ENCODE measurements at places on chromosomes 2 and 18.

GRCh38 chr2:46315103-46315890 lies 18.1 kb downstream of the EPAS1 start:
- peak; percentile 16 for DNase-seq

GRCh38 chr18:50359806-50360205 lies 15.0 kb upstream of the SKA1 start:
- DNase-seq: no peak

GRCh38 chr18:8625461-8626092 lies 16.3 kb downstream of the RAB12 start:
- DNase-seq: peak; percentile 76

GRCh38 chr18:48940854-48941611 lies 9.7 kb downstream of the SMAD7 start:
- no peak for DNase-seq

DNA sequence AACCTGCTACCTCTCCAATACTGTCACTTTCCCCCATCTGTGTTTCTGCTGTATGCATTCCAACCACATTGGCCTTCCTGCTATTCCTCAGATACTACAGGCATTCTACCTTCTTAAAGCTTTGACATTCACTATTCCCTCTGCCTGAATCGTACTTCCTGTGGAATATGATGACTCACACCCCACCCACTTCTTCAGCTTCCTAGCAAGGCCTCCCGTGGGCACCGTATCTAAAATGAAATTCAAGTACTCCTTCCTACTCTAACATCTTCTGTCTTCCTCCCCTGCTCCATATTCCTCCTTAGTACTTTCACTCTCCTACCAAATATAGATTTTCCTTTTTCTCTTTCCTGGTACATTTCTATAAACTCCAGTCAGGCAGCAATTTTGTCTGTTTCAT lies 710.4 kb downstream of the RNF144A start:
- DNase-seq: no peak

GRCh38 chr2:38444247-38444646 lies 67.2 kb upstream of the ATL2 start:
- DNase-seq: no peak

- DNase-seq: no peak
Observed at GRCh38 chr2:108623616-108624015, 89.3 kb downstream of the LIMS1 start.

DNA sequence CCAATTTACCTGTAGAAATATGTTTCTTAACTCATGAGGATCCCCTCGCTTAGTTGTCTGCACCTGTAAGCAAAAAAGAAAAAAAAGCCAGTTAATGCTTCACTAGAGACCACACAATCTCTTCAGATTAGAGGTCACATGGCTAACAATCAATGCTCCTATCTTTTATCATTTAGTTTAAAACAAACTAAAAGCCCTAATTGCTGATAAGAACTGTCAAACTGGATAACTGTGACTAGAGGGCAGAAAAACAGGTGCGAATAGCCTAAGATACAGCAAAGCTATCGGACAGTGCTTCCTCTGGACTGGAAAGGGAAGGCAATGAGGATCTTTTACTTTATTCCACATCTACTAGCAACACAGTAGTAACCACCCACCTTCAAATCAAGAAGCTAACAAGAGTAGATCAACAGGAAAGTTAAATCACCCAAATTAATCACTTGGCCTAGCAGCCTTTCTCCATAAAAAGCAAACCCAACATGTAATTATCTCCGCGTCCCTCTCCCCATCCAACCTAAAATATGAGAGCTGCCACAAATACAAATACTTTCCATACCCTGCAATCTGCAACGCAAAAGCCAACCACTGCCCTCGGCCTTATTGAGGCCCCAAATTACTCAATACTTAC lies 734 bp downstream of the SLC25A12 start:
- DNase-seq: no peak

DNA sequence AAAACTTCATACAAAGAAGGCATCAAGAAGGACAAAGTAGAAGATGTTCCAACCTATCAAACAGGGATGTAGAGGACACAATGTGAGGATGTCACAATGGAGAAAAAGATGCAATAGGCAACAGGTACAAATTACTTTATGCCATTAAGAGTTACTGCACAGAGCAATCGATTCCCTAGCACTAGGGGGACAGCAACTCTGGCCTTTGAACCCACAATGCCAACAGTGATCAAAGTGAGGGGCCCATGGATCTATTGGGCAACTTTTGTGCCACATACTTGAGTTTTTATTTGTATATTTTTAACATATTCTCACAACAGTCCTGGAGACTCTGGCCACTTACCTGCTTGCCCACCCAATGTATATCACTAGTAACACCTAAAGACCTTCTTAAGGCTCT lies 220.2 kb downstream of the HNMT start:
- DNase-seq: no peak

GRCh38 chr18:44781886-44782285 lies 101.2 kb downstream of the SETBP1 start:
- DNase-seq: no peak

DNA sequence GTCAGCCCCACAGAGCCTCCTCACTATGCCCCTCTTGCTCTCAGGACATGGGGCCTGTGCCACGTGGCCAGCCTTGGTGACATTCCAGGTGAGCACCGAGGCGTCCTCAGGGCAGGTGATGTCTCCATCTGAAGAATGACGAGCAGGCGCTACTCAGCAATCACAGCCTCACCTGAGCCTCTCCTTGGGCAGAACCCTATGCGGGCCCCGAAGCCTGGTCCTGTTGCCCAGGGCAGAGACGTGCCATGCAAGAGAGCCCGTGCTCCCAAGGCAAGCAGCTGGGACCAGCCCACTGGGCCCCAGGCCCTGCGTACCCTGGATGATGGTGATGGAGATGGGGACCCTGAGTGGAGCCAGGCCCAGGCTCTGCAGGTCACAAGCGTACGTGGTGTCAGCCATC lies 32.5 kb upstream of the SELENOI start:
- DNase-seq: no peak

DNA sequence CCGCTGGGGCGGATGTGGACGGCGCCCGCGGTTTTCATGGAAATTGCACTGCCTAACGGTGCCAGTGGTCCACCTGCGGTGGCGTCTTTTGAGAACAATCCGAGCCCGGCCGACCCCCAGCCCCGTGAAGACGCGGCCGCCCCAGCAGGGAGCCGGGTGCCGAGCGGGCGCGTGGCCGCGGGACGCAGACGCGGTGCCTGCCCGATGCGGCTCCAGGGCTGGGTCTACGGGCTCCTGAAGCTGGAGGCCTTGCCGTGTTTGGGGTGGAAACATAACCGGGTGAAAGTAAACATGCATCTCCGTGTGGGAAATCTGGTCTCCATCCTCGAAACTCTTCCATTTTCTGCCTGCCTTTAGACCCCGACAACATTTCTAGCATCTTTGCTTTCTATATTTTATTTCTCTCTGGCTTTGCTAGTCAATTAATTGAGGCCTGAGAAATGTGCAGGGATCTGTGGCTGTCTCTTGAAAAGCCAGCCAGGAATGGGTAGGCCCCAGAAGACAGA lies 572 bp downstream of the INPP4A start:
- no peak for DNase-seq

- DNase-seq: no peak
Observed at GRCh38 chr2:74502720-74503505, 3.5 kb upstream of the LBX2 start.

DNA sequence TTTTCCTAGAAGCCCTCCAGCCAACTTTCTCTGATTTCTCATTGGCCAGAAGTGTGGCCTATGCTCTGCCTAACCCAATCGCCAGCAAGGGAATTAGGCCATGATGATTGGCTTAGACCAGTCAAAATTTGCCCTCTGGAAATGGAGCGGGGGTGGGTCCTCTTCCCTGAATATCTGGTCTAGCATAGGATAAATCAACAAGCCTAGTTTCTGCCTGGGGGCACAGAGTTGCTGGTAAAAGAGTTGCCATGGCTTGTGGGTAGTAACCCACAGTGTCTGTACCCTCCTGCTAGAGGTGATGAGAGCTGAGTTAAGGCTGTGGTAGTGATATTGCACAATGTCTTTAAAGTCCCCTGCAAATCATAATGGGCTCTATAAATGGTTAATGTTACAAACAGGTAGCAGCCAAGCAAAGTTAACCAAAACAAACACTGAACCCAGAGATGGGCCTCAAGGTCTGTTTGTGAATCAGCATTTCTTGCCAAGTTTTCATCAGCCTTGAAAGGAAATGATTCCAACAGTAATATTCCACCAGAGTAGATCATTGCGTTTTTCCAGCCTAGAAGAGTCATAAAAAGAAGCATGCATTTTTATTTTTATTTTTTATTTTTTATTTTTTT lies 19.3 kb downstream of the GALM start:
- DNase-seq: no peak

DNA sequence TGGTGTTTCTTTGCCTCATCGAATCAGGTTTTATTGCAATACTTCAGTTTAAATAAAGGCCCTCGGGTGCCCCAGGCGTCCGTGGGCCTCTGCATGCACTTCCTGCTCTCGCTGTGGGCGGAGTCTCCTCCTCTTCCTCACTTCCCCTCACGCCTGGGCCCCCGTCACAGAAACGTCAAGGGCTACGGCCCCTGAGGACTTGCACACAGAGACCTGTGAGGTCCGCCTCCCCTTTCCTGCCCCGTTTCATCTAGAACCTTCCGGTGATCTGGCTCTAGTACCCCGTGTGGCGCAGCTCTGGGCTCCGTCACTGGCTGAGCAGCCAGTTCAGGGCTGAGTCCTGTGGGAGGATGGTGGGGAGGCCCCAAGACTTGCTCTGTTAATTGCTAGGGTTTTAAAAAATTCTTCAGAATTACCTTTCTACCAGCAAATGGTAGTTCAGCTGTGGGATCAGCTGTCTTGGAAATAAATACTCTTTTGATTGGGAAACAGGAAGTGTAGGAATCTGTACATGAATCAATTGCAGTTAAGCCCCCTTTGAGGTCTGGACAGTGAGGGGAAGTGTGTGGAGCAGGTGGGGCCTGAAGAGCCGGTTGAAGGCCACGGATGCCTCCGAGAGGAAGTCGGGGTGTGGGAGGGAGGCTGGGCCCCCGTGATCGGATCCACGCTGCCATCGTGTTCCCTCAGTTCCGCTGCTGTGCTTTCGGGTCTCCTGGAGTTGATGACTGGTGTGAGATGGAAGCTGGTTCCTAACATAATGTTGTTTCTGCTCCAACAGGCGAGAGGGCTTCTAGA lies 10.2 kb downstream of the NFATC1 start:
- no peak for DNase-seq

DNA sequence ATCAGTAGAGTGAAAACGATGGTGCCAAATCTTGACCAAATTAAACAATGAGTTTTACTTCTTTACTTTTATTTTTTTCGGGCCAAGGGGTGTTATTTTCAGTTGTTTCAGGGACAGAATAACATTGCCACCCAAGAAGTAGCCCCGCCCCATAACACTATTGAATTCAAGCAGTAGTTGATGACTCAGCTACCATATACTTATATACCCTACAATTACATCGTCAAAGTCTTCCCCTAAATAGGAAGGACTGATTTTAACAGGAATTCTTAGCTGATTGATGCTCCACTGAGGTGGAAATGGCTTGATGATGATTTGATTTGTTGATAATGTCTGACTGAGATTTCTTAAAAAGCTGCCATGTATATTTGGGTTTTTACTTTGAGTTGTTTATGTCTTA lies 24.7 kb downstream of the LYPD6B start:
- no peak for DNase-seq

GRCh38 chr2:219509780-219510511 lies 4.3 kb upstream of the ASIC4 start:
- no peak for DNase-seq

- DNase-seq: no peak
Observed at GRCh38 chr18:3594760-3595368, 144.9 kb downstream of the TGIF1 start.

GRCh38 chr2:105438104-105438929 lies 39.5 kb upstream of the FHL2 start:
- peak; percentile 44 for DNase-seq

DNA sequence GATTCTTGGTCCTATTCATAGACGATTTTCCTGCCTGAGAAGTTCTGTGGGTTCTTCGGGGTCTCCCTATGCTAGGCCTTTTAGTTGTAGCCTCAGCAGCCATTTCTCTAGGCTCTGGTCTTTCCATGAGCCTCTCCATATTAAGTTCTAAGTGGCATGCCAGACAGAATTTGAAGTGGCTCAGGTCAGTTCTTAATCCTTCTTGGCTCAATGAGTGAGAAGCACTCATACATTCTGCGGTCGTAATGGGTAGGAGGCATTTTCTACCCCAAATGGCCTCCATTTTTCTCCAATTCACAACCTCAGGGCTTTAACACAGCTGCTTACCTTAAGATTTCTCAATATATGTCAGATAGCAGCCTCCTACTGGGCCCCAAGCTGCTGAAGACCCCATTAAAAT lies 405.3 kb upstream of the GALNT5 start:
- DNase-seq: no peak

- no peak for DNase-seq
Observed at GRCh38 chr2:145875016-145875415, 1355.1 kb upstream of the ZEB2 start.

DNA sequence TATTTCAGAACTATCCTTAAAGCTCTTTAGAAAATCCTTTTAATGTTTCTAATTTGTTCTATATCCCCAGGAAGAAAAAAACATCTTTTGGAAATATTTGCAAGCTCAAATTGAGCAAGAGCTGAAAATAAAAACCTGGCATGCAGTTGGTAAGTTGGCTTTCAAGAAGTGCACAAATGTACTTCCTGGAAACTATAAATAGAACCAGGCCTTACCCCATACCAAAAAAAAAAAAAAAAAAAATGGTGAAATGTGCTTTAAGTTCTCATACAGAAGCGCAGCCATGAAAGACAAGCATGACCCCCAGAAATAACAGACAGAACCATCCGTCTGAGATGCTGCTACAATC lies 178.5 kb downstream of the HDAC4 start:
- DNase-seq: no peak

DNA sequence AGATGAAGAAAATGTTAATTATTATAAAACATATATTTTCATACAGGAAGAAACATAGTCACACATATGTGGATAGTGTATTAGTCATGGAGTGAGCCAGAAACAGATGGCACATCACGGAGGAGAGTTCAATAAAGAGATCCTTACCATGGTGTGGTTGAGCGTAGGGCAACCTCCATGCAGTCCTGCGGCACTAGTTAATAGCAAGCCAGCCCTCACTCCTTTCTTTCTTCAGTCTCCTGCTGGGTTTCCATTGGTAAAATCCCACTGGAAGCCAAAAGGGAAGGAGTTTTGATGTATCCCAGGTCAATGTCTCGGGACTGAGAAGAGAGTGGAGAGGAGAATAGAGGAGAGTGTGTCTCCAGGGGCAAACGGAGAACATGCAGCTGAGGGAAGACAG lies 328.1 kb downstream of the NR4A2 start:
- DNase-seq: no peak

DNA sequence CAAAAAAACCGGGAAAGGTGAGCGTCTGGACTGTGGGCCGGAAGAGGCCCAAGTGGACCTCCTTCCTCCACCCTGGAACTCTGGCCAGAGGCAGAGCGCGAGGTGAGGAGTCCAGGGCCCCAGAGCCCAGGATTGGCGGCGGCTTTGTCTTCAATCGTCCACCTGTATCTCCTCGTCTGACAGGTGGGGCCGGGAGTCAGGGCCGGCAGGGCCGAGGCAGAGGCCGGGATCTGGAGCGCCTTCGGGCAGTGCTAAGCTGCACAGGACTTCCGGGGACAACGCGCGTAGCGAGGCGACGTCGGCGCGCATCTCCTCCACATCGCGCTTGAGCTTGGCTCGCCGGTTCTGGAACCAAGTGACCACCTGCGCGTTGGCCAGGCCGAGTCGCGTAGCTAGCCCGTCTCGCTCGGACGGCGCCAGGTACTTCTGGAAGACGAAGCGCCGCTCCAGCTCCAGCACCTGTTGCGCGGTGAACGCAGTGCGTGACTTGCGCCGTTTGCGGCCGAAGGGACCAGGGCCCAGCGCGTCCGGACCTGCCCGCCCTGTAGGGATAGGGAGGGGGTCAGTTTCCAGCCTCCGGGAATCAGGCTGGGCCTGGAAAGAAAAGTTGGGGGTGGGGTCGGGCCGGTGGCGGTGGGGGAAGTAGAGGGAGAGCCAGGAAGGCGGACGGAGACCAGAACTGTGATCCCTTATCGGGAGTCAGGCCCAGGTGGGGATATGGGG lies 1.5 kb downstream of the LBX2 start:
- no peak for DNase-seq
